ENCODE measurements at places on chromosomes 2 and 18. TPM values are rescaled to one million over a fixed set of nuclear protein-coding genes. Genes with fewer than 3 reads are reported as not detected.

Gene SLC30A3
- total RNA-seq, result not detected

Gene ITGAV
- total RNA-seq, result 104 TPM

Gene STON1
- total RNA-seq, result 7.4 TPM

Gene SIX3
- 0.39 TPM for total RNA-seq

Gene SCYGR4
- not detected for total RNA-seq

Gene ERBB4
- under 0.01 TPM for total RNA-seq

Measured in subcutaneous preadipocyte (primary cell).